A549 (cell line): ENCODE measurements at places on chromosomes 4 and X. TPM values are rescaled to one million over a fixed set of nuclear protein-coding genes. Genes with fewer than 3 reads are reported as not detected.

Gene PNMA6A
- 2.4 to 3.3 TPM (median 2.6 TPM) in 3 replicates for polyA plus RNA-seq

Gene MTMR8
- polyA plus RNA-seq = 0.88 to 1.4 TPM (median 1.1 TPM) in 3 replicates

GRCh38 chr4:17771284-17771908 is 10.0 kb downstream of the FAM184B start:
- DNase-seq = no peak

- DNase-seq = no peak
Observed at GRCh38 chr4:138174981-138175794, 67.0 kb downstream of the SLC7A11 start.

Gene CXCL9
- polyA plus RNA-seq = not detected in 3 replicates

- DNase-seq = no peak
Observed at GRCh38 chr4:125303058-125303457, 11.7 kb upstream of the FAT4 start.

DNA sequence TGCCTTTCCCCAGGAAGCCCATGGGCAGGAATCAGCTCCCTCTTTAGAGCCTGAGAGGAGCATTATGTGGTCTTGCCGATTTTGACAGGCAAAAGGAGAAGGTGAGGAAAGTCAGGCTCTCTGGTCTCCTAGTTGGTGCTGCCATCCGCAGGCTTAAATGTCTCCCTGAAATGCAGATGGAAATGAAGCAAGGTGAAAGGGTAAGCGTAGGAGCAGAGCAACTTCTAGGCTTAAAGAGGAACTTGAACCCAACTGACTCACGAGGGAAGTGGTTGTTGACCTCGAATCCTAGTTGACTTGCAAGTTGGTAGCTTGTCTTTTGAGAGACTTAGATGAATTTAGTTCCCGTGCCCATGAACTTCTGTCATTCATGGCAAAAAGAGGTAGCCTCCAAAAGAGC is 205.9 kb downstream of the PTTG2 start:
- DNase-seq = no peak

GRCh38 chr4:95393821-95394220 is 155.0 kb downstream of the UNC5C start:
- no peak for DNase-seq
